Caco-2 (cell line): ENCODE measurements at places on chromosomes 16 and 17.

DNA sequence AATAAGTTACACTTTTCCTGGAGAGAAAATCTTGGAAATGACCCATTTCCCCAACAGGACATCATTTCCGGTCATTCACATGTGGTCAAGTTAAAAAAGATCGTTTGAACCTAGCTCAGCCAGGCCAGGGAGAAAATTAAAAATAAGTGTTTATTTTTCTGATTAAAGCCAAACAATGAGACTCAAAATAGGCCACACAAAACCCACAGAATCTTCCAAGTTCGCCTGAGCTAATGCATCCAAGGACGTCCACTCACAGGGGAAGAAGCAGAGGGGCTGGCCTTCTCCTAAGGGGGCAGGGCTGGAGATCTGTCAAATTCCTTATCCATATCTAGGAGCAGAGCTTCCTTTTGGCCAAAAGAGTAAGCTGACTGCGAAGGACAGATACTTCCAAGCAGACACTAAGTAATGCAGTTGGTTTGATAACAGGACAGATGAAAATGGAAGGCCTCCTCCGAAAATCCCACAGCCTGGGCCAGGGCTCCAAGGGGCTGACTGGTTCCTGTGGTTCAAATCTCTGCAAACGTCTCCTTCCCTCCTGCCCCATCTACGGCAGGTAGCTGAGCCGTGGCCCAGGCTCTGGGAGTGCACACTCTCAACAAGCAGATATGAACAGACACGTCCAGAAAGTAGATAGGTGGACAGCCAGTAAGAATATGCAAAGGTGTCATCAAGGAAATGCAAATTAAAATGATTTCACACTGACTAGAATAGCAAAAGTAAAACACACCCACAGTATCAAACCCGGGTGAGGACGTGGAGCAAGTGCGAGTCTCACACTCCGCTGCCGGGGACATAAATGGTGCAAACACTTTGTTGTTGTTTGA lies 98.5 kb downstream of the MRM3 start:
- no peaks in the 10 kb centered on the region for H3K36me3 ChIP-seq
- H3K4me1 ChIP-seq = peaks cover 30% of the 10 kb centered on the region
- H3K27me3 ChIP-seq = no peaks in the 10 kb centered on the region
- DNase-seq = no peak

DNA sequence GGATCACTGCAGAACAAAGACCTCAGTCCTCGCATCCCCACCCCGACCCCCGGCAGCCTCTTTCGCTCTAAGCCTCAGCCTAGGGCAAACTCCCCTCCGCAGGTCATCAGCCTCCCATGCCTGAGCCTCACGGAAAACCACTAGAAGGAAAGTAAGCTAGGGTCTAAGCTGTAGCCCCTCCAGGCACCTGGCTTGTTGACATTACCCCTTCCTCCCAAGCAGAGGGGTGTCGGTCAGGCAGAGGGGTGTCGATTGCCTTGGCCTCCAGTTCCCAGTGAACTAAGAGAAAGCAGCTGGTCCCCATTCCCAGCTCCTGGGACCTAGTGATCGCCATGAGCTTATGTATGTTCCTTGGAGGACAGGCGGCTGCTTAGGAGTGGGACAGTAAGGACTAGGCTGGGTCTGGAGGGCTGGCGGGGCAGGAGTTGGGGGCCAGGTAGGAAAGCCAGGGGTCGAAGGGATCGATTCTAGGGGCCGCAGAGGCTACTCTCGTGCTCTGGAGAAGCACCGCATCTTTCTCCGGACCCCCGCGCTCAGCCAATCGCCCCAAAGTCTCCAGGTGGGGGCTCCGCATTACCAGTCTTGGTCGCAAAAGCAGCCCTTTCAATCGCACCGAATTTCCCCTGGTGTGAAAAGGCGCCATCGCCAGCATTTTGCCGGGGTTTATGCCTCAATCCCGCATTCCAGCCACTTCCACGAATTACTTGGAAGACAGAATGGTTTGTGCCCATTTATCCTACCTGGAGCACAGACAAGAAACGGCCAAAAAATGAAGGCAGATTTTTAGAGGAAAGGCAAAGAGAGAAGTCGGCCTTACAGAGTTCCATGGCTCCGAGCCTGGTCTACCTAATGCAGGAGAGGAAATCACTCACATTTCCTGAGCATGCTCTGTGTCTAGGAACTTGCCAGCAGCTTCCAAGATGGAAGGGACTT lies 21.3 kb upstream of the HOXB13 start:
- DNase-seq = no peak
- H3K27ac ChIP-seq = no peak overlapping the region
- H3K36me3 ChIP-seq = no peaks in the 10 kb centered on the region

DNA sequence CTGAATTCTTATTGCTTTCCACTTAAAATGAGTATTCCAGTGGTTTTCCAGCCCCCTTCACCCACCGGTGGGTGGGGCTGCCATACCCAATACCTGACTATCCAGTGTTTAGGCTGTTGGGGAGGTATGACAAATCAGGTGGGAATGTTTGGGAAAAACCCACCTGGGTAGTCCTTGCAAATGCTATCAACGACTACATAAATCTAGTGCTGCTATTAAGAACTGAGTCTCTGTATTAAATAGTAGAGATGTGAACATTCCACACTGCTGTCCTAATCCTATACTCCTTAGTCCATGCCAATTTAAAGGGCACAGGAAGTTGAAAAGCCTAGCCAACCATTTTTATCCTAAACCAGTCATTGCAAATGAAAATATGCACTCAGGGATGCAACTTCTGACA lies 126.6 kb downstream of the AXIN2 start:
- no peaks in the 10 kb centered on the region for H3K36me3 ChIP-seq
- H3K4me1 ChIP-seq = peaks cover 23% of the 10 kb centered on the region
- H3K27me3 ChIP-seq = no peaks in the 10 kb centered on the region
- peak overlapping the region; percentile 73 for H3K27ac ChIP-seq
- H3K4me3 ChIP-seq = no peak overlapping the region

- no peaks in the 10 kb centered on the region for H3K4me1 ChIP-seq
- H3K27me3 ChIP-seq = no peaks in the 10 kb centered on the region
- no peak overlapping the region for H3K4me3 ChIP-seq
- DNase-seq = no peak
These were observed 119.4 kb downstream of the KCNJ2 start for GRCh38 chr17:70288540-70289290.

GRCh38 chr17:73436954-73437353 lies 125.2 kb upstream of the CDC42EP4 start:
- H3K27ac ChIP-seq = no peak overlapping the region
- no peak overlapping the region for H3K4me3 ChIP-seq
- H3K36me3 ChIP-seq = no peaks in the 10 kb centered on the region
- H3K4me1 ChIP-seq = no peaks in the 10 kb centered on the region
- H3K27me3 ChIP-seq = no peaks in the 10 kb centered on the region; the same call in 1 of the 2 replicates
